CD8-positive, alpha-beta T cell (primary cell): ENCODE measurements at places on chromosomes 1 and 21.

DNA sequence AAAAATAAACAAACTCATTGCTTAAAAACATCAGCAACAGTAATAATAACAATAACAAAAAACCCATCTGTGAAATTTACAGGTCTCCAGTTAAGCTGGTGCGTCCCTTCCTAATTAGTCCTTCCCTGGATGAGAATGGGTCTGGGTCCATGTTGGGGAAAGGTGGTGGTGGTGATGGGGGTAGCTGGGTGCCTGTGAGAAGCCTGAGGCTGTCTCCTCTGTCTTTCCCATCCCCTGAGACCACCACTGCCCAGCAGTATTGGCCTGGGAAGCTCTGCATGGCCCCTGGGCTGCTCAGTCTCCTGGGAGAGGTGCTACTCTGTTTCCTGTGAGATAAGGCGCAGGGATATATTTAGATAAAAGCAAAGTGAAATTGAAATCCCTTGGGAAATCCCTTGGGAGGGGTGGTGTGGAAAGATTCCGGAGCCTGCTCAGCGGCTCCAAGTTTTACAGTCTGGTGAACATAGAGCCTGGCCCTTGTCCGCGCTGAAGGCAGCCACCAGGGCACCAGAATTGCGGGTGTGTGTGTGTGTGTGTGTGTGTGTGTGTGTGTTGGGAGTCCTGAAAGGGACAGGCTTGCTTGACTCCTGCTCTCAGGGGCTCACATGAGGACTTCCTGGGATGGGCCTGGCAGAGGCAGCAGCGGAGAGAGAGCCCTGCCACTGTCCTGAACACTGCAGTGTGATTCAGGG is 150.2 kb downstream of the FOXD2 start:
- no peak for DNase-seq

- DNase-seq, result no peak
Observed at GRCh38 chr1:209926045-209926444, 12.0 kb upstream of the SYT14 start.

GRCh38 chr1:71956613-71957285 is 325.6 kb downstream of the NEGR1 start:
- no peak for DNase-seq

DNA sequence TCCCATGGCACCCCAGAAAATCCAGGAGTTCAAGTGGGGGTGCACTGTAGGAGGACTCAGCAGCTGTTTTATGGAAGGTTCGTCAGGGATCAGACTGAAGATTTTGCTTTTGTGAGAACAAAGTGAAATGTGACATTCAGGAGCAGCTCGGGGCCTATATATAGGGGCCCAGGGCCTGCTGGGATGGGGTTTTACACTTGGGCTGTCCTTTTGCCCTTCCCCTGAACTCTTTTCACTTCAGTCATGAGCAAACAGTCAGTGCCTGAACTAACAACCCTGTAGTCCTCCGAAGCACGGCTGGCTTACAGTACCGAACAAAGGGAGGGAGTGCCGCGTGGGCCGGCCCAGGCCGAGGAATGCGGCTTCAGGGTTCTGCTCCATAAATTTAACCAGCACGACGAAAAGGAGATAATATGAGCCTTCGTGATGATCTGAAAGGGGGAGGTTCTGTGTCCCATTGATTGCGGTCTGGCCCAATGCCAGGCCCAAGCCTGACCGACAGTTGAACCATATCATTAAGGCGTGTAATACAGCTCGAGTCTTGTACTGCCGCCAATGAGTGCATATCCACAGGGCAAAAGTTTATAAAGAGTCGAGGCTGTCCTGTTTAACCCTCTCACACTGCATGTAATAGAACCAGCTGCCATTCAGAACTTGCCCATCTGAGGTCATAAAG is 139.9 kb downstream of the DHRS3 start:
- DNase-seq, result no peak

- DNase-seq, result no peak
Observed at GRCh38 chr1:170407138-170407537, 124.8 kb upstream of the GORAB start.

DNA sequence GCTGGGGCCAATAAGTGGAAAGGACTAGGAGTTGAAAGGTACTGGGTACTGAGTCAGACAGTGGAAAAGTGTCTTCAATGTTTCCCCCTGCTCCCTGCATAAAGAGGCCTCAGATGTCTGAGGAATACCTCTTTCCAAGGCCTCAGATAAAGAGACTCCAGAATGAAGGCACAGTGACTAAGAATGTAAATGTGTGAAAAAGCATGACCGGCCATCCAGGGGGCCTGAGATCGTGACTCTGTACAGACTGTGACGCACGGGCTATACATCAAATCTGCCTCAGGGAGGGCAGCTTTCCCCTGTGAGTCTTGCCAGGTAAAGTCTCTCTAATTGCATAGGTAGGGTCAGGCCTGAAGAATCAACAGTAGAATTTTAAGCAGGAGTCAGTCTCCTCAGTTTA is 1690.5 kb downstream of the KCNT2 start:
- DNase-seq, result no peak
